BJ (cell line): ENCODE measurements at places on chromosomes 7 and 10.

DNA sequence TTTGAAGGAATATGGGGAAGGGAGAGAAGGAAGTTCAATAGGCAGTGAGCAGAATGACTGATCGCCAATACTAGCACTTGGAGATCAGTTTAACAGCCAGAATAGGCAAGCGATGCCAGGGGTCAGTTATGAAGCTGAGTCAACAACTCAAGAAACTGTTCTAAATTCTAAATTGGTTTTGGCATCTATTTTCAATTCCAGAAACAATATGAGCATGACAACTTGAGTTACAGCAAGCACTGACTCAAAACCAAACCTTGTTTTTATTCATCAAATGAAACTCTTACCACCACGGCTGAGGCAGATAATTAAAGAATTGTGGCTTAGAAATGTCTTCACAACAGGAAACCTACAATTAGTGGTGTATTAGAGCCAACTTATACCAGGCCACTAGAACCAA, 180.5 kb upstream of the ASAH2 start:
- DNase-seq = no peak

DNA sequence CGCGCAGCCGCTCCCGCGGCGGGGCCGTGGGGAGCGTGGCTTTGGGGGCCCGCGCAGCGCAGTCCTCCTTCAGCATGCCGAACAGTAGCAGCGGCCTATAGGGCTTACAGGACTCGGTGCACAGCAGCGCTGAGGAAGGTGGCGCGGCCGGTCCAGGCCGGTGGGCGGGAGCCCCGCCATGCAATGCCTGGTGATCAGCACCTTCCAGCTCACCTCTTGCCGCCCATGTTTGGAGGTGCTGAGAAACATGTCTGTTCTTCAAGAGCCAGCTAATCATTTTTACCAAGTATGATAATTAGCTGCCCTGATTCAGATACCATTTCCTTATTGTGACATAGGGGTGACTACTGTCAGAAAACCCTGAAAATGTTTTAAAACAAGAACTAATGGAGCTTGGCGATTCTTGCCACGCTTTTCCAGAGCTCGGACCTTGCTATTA, 33.5 kb upstream of the SFTPD start:
- no peak for DNase-seq

- no peak for DNase-seq
These were observed 41.0 kb upstream of the ZMIZ2 start for GRCh38 chr7:44707558-44708230.

GRCh38 chr10:7525314-7526016, 114.6 kb upstream of the SFMBT2 start:
- DNase-seq = peak; percentile 13

DNA sequence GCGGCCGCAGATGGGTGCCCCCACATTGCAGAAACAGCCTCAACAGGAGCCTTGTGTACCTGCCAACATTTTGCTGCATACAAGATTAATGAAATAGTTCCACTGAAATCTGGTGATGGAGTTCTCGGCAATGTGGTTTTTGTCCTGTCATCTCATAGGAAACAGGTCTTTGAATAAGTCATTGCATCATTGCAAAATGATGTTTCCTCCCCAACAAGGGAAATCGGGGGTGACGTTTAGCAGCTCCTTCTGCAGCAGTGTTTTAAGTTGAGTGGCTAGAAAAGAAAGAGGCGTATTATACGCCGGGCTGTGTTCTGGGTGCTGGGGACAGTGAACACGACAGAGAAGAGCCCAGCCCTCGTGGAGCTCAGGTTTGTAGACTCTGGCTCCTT, 177.0 kb downstream of the PRKAG2 start:
- DNase-seq = no peak

DNA sequence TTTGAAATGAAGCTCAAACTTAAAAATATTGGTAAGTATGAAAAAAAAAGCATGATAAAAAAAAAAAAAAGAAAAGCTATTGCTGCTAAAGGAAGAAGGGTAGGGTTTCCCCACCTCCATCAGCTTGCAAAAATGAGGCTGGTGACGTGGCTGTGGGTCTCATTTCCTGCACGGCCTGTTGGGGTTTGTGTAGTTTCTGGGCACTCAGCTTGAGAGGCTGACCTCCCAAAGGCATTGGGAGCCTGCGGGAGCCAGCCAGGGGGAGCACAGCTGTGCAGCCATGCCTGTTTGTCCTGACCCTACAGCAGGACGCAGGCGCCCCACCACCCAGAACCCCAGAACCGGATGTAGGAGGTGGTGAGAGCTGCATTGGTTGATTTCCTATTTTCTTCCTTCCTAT, 48.8 kb upstream of the CARD11 start:
- no peak for DNase-seq

DNA sequence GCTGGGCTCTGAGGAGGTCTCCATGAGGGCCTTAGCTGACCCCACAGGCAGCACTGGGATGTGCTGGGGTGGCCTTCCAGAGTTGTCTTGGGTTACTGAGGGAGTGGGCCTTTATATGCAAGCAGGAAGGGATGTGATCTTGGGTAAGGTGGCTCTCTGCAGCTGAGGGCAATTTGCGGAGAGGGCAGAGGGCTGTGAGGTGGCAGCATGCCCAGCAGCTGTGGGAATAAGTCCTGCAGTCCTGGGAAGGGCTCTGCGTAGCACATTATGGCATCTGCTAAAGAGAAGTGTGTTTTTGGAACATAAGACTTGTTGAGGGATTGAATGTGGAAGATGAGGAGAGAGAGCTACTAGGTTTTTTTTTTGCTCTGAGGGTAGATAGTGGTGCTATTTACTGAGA, 99.6 kb upstream of the KMT2E start:
- DNase-seq = no peak

- DNase-seq = no peak
These were observed 215.6 kb downstream of the CREB5 start for GRCh38 chr7:28627896-28628295.

DNA sequence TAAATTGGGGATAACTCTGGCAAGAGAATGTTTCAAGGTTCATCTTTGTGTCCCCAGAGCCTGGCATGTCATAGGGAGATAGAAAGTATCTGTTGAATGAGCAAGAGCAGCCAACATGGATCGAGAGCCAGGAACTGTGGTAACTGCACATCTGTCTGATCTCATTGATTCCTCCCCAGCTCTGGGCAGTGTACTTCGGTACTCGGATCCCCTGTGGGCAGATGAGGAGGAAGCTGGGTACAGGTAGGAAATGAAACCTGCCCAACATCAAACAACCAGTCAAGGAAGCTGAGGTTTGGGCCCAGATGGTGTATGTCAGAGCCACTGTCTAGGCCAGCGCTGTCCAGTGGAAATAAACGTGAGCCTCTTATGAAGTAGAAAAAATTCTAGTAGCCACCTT, 76.4 kb downstream of the GRK5 start:
- no peak for DNase-seq

GRCh38 chr7:65338346-65338745, 35.3 kb upstream of the ZNF92 start:
- no peak for DNase-seq

DNA sequence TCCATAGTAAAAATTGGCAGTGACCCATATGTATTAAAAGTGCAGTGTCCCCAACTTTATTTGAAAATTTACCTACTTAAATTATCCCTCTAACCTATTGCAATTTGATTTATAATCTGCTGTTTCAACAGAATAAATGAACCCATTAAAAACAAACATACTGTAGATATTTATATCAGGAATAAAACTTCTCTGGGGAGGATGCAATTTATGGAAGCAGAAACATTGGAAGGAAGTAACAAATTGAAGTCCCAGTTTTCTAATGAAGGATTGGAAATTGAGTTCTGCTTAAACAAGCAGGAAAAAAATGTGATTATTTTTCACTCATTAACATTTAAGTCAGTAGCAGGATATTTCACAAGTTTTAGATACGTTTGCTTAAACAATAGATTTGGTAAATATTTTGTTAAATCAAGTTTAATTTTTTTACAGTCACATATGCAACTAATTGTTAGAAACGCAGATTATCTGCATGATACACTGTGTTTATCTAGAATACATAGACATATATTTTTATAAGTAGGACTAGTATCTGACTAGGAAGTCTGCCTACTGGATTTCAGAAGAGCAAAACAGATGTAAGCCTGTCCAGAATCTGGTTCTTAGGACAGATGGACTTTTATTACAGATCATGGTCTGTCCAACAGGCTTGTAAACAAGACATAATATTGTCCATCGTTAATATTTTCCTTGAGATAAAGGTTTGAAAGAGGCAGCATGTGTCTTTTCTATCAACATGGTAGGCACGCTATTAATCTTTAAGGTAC, 5.3 kb downstream of the AGMO start:
- DNase-seq = no peak

DNA sequence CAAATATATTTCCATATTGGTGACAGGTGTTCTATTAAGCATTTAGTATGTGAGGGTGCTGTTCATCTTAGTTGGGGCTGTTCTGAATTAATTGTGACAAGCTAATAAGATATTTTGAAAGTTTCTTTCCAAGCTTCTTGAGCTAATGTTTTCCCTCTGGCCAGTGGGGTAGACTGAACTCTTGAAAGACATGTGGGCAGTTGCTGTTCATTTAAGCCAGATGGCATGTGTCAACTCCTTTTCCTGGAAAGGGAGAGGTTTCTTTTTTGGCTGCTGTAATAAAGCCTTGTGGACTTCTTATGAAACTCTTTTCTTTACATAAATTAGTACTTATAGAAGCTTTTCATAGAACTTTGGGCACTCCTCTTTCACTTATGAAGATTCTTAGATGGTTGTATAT, 21.7 kb downstream of the RAB18 start:
- peak; percentile 46 for DNase-seq
